ENCODE measurements at places on chromosomes 3 and 15.

GRCh38 chr3:107068980-107069379 lies 308.3 kb upstream of the CCDC54 start:
- DNase-seq = no peak

DNA sequence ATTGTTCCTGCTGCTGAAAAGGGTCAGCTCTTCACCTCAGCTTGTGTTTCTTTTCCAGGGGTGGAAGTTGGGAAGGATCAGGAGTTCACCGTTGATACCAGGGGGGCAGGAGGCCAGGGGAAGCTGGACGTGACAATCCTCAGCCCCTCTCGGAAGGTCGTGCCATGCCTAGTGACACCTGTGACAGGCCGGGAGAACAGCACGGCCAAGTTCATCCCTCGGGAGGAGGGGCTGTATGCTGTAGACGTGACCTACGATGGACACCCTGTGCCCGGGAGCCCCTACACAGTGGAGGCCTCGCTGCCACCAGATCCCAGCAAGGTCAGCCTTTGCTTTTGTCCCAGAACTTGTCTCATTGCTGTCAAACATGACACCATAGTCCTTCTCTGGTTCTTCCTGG lies 89.6 kb downstream of the DNASE1L3 start:
- no peak for DNase-seq

GRCh38 chr3:15426579-15427118 lies 695 bp downstream of the METTL6 start:
- no peak for DNase-seq

GRCh38 chr3:12288182-12289129 lies at the start of gene PPARG:
Gene PPARG, plus strand, starts transcription at chr3:12289070. Its CDS starts 90,642 bp downstream, at chr3:12379712.
- DNase-seq = no peak

GRCh38 chr15:96052154-96052553 lies 278.3 kb upstream of the NR2F2 start:
- peak; percentile 76 for DNase-seq

GRCh38 chr15:61155741-61156700 lies 73.1 kb downstream of the RORA start:
- no peak for DNase-seq

DNA sequence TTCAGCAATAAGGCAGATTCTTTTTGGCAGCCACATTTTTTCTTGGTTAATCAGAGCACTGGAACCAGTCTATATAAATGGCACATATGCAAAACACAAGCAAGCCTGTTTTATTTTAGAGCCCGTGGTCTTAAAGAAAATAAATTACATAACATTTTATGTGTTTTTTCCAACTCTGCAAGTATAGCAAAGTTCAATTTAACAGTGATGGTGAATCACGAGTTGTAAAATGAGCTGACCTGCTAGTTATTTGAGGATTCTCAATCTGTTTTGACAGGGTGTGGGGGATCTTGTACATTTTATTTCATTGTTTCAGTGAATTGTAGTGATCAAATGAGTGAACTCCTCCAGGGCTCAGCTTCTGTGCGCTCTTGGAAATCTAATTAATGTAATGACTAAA lies 2.7 kb downstream of the ARHGEF26 start:
- DNase-seq = no peak

DNA sequence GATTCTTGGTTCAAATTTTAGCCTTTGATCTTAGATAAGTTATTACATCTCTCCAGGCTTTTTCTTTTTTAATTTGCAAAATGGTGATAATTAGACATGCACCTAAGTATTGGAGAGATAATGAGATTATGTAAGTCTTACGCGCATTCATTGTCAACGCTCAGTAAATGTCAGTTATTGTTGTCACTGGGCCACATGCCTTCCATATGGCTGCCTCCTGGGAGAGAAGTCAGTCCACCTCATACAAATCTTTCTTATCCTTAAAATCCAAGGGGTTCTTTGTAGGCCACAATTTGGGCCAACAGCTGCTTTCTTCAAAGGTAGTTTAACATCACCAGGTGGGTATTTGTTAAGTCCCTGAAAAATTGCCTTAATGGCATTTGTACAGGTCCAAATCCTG lies 25.5 kb upstream of the PTPRG start:
- no peak for DNase-seq

GRCh38 chr15:69987492-69988489 lies 109.9 kb downstream of the TLE3 start:
- DNase-seq = peak; percentile 95

- DNase-seq = no peak
Observed at GRCh38 chr3:197024881-197025735, 4.5 kb downstream of the MELTF start.

Data from T47D (cell line).